Stimulated activated CD4-positive, alpha-beta T cell treated with anti-CD3 and anti-CD28 coated beads, Interleukin-2, amount 100 ng/mL, for 4 hours (primary cell): ENCODE measurements at places on chromosomes 16 and 17.

DNA sequence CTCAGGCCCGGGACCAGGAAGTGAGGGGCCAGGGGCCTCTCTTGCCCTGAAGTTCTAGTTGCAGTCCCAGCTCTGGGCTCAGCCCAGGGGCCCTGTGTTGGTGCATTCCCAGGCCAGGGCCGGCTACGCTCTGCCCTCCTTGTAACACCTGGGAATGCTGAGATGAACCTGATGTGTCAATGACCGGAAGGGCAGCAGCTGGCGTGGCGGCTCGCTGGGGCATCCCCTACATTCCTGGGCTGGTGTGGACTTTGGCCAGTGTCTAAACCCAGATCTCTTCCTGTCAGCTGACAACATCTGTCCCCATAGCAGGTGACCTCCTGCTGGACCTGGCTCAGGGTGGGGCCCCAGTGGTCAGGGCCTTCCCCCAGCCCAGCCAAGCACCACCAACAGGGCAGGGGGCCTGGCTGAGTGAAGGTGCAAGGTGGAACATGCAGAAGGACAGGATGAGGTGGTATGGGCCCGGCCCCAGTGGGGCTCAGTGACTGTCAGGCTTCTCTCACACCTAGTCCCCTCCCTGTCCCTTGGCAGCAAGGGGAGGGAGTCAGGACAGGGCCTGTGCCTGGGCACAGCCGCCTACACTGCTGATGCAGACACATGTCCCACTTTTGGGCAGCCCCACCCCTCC is 15.9 kb downstream of the FAM83G start:
- no peak for DNase-seq

- DNase-seq: no peak
Observed at GRCh38 chr17:13323990-13324389, 277.7 kb downstream of the HS3ST3A1 start.

DNA sequence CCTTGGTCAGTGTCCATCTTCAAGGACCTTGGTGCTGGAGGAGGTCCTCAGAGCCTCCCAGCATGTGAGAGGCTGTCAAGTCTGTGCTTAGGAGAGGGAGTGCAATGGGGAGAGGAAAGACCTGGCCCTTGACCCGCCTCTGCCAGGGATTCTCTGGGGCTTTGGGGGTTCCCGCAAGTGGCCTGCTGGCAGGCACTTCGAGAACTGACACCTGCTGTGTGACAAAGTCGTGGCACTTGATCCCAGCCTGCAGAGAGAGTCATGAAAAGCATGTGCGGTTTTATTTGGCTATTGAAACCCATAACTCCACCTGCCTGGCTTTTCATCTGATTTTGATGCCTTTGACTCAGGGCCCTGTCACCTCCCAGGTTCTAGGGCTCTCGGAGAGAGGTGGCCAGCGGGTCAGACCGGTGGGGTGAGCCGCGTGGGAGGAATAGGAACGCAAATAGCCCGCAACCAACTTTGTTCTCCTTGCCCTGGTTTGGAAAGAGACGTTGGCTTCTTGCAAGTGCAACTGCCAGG is 42.8 kb upstream of the GSE1 start:
- no peak for DNase-seq

DNA sequence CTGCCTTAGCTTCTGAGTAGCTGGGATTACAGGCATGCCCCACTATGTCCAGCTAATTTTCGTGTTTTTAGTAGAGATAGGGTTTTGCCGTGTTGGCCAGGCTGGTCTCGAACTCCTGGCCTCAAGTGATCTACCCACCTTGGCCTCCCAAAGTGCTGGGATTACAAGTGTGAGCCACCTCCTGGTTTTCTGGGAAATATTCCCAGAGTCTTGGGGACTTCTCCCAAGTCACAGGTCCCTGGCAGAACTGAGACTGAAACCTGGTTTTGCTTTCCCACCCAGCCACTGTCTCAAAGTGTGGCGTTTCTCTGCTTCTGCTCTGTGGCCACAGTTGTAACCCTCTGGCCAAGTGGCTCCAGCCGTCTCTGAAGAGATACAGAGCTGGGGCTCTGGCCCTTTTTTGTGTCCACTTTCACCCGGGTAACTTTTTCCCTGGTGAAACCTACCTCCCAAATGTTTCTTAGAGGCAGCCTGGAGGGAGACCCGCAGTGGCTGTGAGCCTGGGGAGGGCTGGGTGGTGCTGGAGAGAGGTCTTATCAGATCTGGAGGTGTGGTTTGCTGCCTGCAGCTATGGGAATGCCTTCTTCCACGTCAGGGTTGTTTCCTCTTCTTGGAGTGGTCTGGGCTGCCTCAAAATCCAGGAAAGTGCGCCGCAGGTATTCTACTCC is 5.1 kb downstream of the KSR1 start:
- DNase-seq: no peak

DNA sequence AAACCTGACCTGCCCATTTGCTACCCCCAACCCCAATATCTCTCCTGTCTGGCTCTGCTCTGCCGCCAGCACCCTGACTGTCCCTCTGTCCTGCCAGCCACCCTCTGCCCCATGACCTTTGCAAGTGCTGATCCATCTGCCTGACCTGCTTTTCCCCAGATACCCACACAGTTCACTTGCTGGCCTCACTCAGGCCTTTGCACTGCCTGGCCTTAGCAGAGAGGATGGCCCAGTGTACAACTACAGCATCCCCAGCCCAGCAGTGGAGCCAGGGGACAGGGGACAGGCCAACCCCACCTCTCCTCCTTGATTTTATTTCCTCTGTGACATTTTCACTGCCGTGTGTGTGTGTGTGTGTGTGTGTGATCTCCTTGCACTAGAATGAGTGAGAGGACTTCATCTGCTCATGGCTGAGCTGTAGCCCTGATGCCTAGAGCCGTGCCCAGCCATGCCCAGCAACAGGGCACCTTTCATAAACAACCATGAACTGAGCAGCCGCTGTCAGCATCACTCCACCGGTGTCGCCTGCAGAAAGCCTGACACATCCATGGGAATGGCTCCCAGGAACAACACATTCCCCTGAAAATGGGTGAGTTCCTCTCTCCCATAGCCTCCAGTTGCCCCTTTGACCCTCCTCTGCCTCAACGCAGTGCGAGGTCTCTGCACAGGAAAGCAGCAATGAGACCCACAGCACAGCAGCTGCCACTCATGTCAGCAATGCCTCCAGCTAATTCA is 36.0 kb upstream of the RBFOX3 start:
- DNase-seq: no peak

DNA sequence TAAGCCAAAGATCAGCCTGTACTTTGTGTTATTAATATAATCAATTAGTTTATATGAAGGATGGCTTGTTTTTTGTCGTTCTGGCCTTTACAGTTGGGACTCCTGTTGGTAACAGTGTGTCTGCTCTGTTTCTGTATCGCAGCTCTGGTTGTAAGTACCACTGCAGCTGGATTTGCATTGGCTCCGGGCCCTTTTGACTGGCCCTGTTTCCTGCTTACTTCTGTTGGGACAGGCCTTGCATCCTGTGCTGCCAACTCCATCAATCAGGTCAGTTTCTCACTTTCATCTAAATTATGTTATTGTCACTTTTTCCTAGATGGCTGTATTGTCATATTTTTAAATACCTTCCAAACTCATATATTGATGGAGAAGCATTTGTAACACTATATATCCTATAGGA is 32.7 kb downstream of the COX10 start:
- no peak for DNase-seq

GRCh38 chr16:54933281-54934011 is 2.8 kb downstream of the IRX5 start:
- no peak for DNase-seq

DNA sequence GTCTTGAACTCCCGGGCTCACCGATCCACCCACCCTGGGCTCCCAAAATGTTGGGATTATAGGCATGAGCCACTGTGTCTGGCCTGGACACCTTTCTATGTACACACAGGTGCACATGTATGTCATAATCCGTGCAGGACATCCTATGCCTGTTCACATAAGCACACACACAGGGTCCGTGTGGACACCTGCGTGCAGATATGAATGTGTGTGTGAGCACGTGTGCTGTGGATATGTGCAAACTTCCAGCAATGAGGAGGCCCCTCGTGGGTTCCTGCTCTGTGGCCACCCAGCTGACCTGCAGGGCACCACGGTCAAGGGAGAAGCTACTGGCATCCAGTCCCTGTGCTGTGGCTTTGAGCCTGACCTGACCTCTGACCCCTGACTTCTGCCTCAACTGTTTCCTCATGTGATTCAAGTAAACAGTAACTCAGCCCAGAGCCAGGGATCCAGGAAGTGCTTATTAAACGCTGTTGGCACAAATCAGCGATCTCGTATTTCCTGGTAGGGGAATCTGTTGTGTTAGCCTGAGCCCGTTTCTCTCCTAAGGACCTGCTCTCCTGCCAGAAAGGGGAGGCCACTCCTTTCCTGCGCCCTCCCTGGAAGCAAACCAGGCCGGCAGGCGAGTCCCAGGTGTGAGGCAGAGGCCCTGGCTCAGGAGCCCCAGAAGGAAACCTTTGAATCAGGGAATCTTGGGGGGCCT is 6.5 kb downstream of the CPNE7 start:
- DNase-seq: no peak

DNA sequence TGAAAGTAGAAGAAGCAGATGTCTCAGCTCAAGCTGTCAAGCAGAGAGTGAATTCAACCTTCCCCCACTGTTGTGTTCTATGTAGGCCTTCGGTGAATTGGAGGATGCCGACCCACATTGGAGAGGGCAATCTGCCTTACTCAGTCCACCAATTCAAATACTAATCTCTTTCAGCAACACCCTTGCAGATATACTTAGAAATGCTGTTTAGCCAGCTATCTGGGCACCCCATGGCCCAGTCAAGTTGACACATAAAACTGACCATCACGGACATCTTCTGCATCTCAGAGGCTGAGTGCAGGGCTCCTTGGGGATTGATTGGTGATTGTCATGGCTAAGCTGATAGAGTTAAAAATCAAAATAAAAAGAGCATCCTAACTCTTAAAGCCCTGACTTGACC is 58.3 kb downstream of the IRX3 start:
- DNase-seq: no peak

- no peak for DNase-seq
Observed at GRCh38 chr16:87780385-87780989, 14.7 kb upstream of the KLHDC4 start.

GRCh38 chr16:4859900-4860255 is 12.6 kb downstream of the UBN1 start:
- no peak for DNase-seq
